ENCODE measurements at places on chromosomes 11 and 22. TPM values are rescaled to one million over a fixed set of nuclear protein-coding genes. Genes with fewer than 3 reads are reported as not detected.

Gene DCPS
- total RNA-seq = 30.0 TPM

Gene MCM5
- 139 TPM for total RNA-seq

Gene IL17REL
- not detected for total RNA-seq

Gene MS4A14
- total RNA-seq = not detected

Gene PHOX2A
- total RNA-seq = not detected

Gene SYTL2
- 62.8 TPM for total RNA-seq

Gene F2
- total RNA-seq = not detected

Gene ANGPTL5
- not detected for total RNA-seq

Gene C22orf42
- not detected for total RNA-seq

Gene OR52H1
- total RNA-seq = not detected

Gene RFPL1
- not detected for total RNA-seq

Gene CD3E
- 632 TPM for total RNA-seq

Gene TBX1
- not detected for total RNA-seq

Gene CRYBB3
- total RNA-seq = not detected

Gene OR6T1
- total RNA-seq = not detected

Gene MRTFA
- total RNA-seq = 63.2 TPM

Gene CST6
- total RNA-seq = not detected

Gene PDGFD
- total RNA-seq = not detected

Gene C11orf86
- not detected for total RNA-seq

Gene ARHGAP20
- not detected for total RNA-seq

Gene INS
- not detected for total RNA-seq

Gene ASPHD2
- 8.8 TPM for total RNA-seq

Gene OR51S1
- total RNA-seq = not detected

Gene EXT2
- 24.6 TPM for total RNA-seq

Gene PACS1
- 109 TPM for total RNA-seq

Gene SLC37A2
- total RNA-seq = 0.50 TPM

Gene SMC1B
- 0.53 TPM for total RNA-seq

Gene ST14
- total RNA-seq = not detected

Gene OR4C16
- total RNA-seq = not detected

Gene MS4A6A
- total RNA-seq = not detected

Gene PRG3
- not detected for total RNA-seq

Gene MS4A12
- not detected for total RNA-seq

Gene PRAME
- total RNA-seq = not detected

Gene OPCML
- not detected for total RNA-seq

Gene MRE11
- total RNA-seq = 30.2 TPM

Gene GNB1L
- 6.5 TPM for total RNA-seq

Gene GAB4
- total RNA-seq = not detected

Gene FJX1
- total RNA-seq = 0.10 TPM

Gene CREB3L1
- total RNA-seq = not detected

Gene CCDC73
- not detected for total RNA-seq

Gene DEFB131B
- total RNA-seq = not detected

Gene FAM227A
- 0.13 TPM for total RNA-seq

Gene MIAT
- 72.7 TPM for total RNA-seq

Gene LRRC4C
- total RNA-seq = not detected

Gene GAS2L1
- 7.6 TPM for total RNA-seq

Gene ROBO4
- not detected for total RNA-seq

Gene WNT7B
- not detected for total RNA-seq

Gene PCNX3
- total RNA-seq = 41.9 TPM

Gene OR51B4
- total RNA-seq = not detected

Gene CDHR5
- not detected for total RNA-seq

Gene MS4A10
- not detected for total RNA-seq

Gene VPREB1
- not detected for total RNA-seq

Gene MMP8
- total RNA-seq = not detected

Gene ZNF280A
- not detected for total RNA-seq

Measured in activated naive CD4-positive, alpha-beta T cell treated with anti-CD3 and anti-CD28 coated beads, Interleukin-2, amount 10 ng/mL, durations not matched to agents 5 hours and 36 hours (primary cell).